ENCODE measurements at places on chromosomes 3 and 15.

- no peak for DNase-seq
Measured at GRCh38 chr3:76527773-76528172, 512.1 kb upstream of the ROBO2 start.

DNA sequence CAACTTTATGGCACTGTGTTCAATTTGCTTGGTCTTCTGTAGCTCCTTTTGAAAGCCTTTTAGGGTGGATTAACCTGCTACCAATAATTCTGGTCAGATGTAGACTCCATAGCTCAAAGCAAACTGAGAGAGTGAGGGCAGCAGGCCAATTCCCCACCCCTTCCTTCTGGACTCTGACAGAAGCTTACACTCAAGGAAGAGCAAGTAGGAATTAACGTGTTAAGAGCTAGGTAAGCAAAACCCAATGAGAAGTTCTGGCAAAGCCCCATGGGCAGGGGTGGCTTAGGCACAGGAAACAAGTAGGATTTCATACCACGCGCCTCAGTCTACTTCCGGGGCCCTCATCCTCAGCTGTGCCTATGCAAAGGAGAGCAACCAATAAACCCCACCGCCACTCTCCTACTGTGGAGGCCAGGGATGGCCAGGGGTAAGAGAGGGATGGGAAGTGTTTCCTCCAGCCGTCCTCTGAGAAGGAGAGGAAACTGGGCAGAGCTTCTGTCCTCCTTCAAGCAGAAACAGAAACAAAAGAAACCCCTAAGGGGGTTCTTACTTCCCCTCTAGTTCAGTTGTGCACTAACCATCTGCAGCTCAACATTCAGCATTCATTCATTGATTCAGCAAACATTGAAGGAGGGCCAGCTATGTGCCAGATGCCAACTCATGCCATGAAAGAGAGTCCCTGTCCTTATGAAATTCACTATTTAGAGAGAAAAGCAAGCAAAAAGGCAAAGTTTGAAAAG lies 12.6 kb downstream of the CCR5 start:
- DNase-seq, result no peak

- DNase-seq, result no peak
Measured at GRCh38 chr15:101187820-101188636, 63.8 kb downstream of the CHSY1 start.

GRCh38 chr3:64088408-64089205 lies 65.3 kb upstream of the PSMD6 start:
- no peak for DNase-seq

DNA sequence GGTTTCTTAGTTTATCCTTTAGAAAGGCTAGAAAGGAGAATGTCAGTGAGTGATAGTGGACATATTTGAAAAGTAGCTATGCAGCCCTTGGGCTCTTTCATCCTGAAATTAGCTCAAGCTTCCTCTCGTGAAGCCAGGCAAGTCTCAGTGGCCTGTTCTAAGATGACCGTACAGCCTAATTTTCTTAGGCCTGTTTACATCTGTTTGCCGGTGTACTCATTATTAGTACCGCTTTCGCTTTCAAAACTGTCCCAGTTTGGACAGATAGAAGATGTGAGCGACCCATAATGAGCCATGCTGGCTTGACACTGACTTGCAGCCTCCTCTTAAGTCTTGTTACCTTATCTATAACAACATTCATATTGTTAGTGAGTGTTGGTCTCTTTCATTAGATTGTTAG lies 5.7 kb upstream of the ARL14 start:
- DNase-seq, result no peak

DNA sequence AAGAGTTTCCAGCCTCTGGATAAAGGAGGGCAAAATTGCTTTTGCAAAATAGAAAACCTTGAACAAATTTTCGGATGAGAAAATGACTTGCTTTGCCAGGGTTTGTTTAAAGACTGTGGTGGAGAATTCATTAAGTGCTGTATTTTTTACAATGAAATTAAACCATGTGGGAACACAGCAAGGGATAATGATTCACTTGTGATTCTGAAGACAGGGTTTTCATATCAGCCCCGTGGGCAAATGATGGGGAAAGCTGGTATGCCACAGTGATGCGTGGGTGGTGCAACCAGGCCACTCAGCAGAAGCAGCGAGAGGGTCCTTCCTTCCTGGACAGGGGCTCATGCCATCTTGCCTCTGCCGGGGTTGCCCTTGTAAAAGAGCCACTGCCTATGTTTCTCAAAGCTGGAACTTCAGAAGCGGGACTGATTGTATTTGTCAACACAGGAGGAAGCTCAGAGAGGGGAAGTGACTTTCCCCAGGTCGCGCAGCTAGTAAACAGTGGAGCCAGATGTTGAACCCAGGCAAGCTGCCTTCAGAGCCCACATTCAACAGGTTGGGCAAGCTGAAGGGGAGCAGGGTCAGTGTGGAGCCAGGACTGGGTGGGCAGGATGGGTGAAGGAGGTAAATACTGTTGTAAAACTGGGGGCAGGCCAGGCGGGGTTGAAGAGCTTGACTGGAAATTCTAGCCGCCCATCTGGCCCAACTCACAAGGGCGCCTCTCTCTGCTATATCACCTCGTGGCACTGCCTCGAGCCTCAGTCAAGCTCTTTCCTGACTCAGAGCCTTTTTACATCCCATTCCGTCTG lies 79.1 kb downstream of the TOP2B start:
- DNase-seq, result no peak

DNA sequence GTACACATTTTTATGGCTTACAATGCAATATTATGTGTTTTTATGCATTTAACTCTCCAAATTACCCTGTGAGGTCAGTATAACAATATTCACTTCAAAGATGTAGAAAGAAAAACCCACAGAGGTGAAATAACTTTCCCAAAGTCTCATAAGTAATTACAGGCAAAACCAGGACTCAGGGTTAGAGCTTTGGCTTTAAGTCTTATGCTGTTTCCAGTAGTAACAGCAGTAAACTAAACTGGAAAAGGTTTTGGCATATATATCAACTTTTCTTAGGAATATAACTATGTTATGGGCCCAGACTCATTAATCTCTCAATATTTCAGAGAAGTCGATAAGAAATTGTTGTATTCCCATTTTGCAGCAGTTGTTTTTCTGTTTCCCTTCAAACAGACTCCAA lies 206.3 kb upstream of the KCNMB2 start:
- DNase-seq, result no peak

GRCh38 chr15:100818927-100819326 lies 60.7 kb upstream of the ALDH1A3 start:
- no peak for DNase-seq

DNA sequence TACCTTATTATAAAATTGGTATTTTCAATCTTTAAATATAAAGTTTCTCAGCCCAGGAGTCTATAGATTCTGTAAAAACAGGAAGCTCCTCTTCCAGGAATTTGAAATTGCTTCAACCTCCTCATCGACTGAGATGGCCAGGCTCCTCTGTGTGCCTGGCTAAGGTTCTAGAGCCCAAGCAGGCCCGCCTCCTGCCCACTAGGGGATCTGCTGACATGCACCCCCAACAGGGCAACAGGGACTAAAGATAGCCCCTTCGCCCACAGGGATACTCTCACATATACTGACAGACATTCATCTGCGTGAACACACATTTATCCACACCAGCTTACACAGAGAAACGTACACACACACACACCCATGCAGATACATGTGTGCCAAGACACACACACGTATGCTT lies 183.1 kb upstream of the TLE3 start:
- no peak for DNase-seq

DNA sequence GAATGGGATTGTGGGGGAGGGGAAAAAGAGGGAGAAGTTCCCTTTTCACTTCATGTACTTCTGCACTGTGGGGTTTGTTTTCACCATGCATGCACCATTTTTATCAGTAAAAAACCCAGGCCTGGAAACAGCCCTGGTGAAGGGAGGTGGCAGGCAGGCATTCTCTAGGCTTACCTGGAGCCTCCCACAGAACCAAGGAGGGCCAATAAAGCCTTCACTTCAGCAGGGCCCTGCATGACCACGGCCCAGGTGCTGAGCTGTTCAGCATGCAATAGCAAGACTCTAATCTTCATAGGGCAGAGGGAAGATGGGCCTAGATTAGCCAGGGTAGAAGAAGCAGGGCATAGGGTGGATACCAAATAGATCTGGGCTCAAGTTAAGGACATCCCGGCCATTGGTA lies 49.6 kb downstream of the SCN5A start:
- DNase-seq, result no peak

DNA sequence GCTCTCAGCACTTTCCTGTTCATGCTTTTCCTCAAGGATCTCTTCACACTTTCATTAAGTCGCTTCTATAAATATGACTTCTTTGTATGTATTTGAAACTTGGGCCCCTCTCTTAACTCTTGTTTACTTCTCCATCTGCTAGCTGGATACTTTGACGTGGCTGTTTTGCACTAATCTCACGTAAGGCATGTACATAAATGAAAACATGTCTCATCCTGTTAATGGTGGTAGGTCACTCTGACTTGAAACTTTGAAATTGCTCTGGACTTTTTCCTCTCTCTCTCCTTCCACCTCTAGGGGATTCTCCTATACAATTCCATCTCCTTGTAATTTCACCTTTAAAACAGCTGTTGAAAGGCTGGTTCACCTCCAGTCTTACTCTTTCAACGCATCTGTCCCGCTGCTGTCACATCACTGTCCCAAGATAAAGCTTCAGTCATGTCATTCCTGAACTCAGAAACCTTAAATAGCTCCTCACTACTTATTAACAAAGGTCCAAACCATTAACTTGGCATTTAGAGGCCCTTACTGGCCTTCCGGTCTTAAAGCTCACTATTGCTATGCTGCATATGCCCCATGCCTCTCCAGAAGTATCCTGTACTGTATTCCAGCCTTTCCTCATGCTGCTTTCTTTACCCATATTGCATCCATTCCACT lies 1.2 kb downstream of the BLOC1S6 start:
- no peak for DNase-seq

DNA sequence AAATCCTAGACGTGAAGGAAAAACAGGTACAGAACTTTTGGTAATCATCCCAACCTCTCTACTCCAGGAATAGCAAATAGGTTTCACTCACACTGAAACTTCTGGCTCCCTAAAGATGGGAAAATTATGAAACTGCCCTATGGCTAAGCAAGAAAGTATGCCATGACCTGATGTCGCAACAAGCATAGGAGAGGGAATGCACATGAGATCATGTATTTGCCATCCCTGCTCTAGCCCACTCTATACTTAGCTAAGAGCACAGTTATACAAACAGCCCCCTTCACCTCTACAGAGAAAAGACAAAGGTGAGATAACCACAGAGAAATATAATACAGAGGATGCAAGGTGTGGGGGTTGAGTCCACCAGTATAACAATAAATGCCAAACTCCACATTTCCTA lies 102.7 kb downstream of the TBC1D5 start:
- no peak for DNase-seq

- no peak for DNase-seq
Measured at GRCh38 chr3:42063888-42064287, 27.3 kb upstream of the TRAK1 start.

DNA sequence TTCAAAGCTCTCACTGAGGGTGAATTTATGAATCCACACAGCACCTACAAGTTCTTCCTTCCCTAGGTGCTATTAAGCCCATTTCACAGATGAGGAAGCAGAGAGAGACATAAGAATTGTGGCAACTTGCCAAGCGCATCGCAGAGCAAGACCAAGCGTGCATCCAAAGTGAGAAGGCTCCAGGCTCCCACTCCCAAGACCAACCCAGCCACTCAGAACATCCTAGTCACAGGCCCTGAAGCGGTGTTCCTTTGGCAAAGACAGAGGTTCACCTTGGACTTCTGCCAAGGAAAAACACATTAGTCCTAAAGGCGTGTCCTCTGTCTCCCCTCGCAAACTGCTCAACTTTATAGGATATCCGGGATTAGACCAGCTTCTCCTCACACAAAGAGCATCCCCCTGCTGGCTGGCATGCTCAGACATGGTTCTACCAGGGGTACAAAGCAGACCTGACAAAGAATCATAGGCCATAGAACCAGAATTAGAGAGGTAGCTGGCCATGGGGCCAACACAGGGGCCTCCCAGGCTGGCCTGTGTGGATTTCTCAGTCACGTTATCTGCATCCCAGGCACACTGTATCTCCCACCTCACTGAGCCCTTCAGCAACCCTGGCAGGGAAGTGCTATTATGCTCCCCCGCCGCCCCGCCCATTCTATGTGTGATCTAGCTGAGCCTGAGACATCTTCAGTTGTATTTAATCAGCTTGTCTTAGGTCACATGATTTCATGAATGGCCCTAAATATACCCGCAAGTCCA lies 160.2 kb downstream of the FOXP1 start:
- DNase-seq, result no peak

GRCh38 chr3:10374311-10374710 lies 53.4 kb upstream of the SEC13 start:
- DNase-seq, result no peak

DNA sequence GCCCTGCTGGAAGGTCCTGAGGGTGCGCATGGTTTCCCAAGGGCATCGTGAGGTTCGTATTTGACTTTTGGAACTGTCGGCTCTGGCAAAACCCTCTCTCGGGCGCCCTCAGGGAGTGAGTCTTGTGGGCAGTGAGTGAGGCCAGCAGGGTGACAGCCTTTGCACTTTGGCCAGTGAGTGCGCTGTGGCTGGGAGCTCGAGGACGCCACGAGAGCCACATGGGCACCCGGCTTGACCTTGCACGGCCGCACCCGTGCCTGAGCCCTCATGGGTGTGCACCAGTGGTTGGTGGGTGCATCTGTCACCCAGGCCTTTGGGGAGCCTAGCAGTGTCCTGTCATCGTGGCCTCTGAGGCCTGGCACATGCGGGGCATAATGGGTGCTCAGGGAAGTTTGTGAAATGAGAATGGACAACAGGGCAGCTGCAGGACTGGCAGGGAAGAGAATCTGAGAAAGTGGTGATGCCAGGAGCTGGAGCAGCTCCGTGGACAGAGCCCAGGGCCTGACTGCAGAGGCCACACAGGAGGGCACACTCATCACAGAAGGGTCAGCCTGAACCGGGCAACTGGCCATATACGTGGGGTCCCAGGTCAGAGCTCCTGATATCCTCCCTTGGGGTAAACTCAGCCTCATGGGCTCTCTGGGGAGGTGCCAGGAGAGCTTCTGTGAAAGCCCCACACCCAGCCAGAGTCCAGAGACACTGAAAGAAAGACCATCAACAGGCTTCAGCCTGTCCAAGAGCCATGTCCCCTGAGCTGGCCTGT lies 30.4 kb upstream of the SNRPA1 start:
- DNase-seq, result no peak

- no peak for DNase-seq
Measured at GRCh38 chr3:37946531-37946889, 44.1 kb upstream of the VILL start.

All from activated B cell treated with CpG ODN at 0.5 μM for 24 hours (primary cell).